Immature natural killer cell (primary cell): ENCODE measurements at places on chromosomes 7 and 10. TPM values are rescaled to one million over a fixed set of nuclear protein-coding genes. Genes with fewer than 3 reads are reported as not detected.

Gene FAM107B
- polyA plus RNA-seq = 240 TPM

Gene OR2A5
- not detected for polyA plus RNA-seq

Gene SYNPO2L
- polyA plus RNA-seq = not detected

GRCh38 chr7:108016841-108017775, 14.1 kb upstream of the LAMB1 start:
- peaks cover 8% of the 10 kb centered on the region for H3K4me1 ChIP-seq
- DNase-seq = no peak
- H3K36me3 ChIP-seq = no peaks in the 10 kb centered on the region

DNA sequence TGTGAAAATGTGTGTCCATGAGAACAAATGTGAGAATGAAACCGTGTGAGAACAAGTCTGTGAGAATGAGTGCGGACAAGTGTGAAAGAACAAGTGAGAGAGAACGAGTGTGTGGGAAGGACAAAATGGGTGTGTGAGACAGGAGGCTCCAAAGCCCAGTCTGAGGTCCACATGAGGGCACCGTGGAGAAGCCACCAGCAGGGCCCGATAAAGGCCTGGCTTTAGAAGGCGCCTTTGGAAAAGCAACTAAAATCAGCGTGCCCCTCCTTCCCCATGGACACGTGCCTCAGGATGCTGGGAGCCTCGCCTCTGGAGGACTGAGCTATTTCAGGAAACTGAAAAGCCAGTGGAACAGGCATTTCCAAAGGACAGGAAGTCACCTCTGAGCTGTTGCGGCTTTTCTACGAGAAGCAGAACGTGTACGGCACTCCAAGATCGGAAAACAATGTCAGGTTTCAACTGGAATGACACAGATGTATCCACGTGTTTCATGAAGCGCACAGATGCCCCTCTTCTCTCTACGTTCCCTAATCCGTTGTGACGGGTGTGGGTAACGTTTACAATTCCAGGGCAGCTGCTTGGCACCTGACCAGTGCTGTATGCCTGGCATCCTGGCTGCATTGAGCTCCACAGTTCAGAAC, 46.4 kb downstream of the ESYT2 start:
- peaks cover 15% of the 10 kb centered on the region for H3K36me3 ChIP-seq
- no peak overlapping the region for H3K4me3 ChIP-seq
- no peak overlapping the region for H3K27ac ChIP-seq
- peaks cover 18% of the 10 kb centered on the region for H3K4me1 ChIP-seq
- peaks cover 6% of the 10 kb centered on the region for H3K27me3 ChIP-seq

DNA sequence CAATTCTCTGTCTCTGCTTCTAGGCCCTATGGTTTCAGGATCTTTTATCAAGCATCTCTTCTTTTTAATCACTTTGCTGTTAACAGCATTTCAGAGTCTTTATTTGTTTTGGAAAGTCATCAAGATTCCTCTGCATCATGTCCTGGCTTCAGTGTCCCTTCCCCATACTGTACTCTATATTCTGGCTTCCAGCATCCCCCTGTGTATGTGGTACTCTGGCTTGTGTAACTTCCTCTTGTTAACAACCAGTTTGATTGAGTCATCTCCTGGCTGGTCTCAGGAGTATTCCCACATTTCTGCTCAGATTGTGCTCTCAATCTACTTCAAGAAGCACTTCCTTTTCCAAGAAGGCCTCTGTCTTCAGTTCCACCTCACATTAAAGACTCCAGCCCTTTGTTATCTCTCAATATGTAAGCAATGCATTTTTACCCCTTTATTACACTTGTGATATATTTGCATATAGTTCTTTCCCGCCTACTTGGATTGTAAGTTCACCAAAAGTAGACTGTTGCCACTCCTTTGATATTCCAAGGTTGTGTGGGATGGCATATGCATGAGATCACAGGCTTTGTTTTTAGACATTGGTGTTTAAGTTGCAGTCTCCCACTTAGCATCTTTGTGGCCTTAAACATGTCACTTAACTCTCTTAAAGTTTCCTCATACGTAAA, 15.1 kb upstream of the ATE1 start:
- H3K4me3 ChIP-seq = no peak overlapping the region
- no peak overlapping the region for H3K27ac ChIP-seq
- no peak for DNase-seq
- H3K27me3 ChIP-seq = peaks cover 14% of the 10 kb centered on the region
- no peaks in the 10 kb centered on the region for H3K36me3 ChIP-seq
